WERI-Rb-1 (cell line): ENCODE measurements at places on chromosomes 6 and 20.

- no peak for DNase-seq
Measured at GRCh38 chr6:152669895-152670294, 27.8 kb upstream of the MYCT1 start.

DNA sequence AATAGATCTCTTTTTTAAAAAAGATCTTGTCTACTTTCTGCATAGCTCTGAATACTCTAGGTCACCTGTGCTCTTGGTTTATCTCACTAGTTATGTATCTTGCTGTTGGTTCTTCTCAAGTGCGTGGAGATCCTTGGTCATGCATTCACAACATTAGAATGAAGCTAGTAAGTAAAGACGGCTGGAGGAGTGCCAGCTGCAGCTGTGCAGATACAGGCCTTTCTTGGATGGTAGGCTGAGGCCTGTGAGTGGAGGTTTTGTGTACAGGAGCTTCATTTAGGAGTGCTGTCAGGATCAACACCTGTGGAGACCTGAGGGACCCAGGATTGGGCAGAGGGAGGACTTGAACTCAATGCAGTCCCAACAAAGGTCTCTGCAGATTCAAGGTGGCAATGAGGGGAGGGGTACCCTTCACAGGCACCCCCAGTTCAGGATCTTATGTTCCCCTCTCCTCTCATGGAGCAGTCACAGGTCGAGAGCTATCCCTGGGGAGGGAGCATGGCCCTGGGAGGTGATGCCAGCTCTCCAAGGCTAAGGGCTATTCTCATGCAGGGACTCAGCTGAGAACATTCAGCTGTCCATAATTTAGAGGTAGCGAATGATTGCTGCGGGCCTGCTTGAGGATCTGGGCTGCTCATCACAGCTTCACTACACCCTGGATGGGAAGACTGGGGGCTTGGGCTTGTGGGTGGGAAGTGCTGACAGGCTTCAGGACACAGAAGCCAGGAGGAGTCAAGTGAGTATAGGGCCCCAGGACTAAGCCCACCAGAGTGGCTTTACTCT is 98.9 kb upstream of the ENPP5 start:
- no peak for DNase-seq

DNA sequence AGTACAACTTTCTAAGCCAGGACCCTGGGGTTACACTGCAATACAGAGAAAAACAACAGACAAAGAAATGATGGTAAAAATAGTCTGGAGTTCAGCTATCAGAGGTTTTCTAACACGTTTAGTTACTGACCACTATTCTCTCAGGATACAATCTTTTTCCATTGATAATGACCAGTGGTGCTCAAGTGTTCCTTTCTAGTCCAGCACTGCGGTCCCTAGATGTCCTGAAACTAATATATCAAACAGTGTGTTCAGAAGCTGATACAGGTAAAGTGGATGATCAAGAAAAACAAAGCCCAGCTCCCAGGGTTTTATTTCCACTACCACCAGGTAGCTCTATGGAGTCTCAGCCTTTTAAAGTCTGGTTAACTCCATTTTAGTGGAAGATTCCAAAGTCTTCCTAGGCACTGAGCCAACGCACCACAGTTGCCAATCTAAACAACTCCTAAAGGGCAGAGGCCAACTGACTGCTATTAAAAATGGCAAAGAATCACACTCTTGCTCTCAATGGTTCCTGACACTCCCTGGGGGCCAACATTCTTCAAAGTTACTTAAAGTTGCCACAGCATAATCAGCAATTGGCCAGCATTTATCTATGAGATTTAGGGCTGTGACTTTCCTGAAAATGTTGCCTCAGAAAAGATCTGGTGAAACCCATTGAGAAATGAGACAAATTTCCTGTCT is 38.2 kb downstream of the DZANK1 start:
- no peak for DNase-seq

GRCh38 chr6:25022140-25022553 is 86.4 kb upstream of the RIPOR2 start:
- DNase-seq = no peak

GRCh38 chr6:5517796-5518195 is 256.5 kb downstream of the FARS2 start:
- no peak for DNase-seq
